ELF-1 (cell line): ENCODE measurements at places on chromosomes 12 and 14.

DNA sequence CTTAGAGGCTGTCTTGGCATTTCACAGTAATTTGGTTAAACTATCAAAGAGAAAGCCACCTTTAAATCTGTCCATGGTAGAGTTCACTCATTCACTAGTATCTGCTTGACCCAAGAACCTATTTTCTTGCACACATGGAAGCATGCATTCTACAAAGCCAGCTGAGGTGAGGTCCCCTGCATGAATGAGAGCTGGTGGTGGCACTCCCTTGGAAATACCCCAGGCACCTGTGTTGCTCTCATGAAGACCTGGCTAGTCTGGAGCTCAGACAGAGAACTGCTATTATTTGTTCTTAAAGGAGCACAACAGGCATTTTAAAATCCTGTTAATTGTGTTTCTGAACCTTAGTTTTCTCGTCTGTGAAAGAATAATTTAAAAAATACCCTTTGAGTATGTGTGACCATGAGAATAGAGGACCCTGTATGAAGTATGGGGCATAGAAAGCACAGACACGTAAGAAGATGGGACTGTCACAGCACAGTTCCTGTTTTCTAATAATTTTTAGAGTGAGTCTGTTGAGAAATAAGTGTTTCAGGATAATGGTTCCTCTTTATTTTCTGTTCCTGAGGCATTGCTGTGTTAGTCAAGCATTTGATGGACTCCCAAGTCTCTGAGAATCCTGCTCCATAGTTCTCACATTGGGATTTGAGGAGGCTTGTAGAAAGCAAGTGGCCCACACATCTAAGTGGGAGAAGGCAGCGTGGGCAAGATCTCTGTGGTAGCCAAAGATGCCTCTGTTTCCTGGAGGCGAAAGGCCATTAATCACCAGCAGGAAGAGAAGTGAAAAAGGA, 10.9 kb downstream of the RGS6 start:
- no peak for DNase-seq

- DNase-seq = no peak
These were observed 29.9 kb downstream of the SRRM4 start for GRCh38 chr12:119011231-119011630.

GRCh38 chr12:63777340-63777739, 2.4 kb upstream of the RXYLT1 start:
- DNase-seq = no peak

DNA sequence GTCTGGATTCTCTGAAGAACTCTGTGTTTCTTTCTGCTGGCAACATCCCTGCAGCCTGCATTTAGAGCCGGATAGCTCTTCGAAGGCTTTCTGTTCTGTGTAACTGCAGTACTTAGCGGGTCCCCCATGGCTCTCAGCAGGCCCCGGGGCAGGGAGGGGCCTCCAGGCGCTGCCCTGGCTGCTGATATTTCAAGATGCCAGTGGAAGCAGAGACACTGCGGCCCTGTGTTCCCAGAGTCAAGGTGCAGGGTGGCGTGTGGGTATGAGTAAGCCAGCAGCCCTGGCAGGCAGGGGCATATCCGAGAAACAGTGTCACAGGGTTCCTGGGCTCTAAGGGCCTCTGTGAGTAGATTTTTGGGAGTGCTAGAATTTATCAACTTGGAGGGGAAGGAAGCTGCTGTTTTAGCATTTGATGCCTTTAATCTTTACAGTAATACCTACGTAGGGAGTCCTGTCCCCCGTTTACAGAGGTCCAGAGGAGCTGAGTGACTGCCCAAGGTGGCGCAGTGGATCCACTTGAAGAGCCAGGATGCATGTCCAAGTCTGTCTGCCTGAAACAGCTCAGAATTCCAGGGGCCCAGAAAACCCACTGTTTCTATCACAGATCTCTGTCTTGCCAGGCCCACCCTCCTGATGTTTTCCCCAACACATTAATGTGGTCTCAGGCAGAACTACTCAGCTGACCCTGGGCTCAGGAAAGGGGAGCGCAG, 16.2 kb downstream of the ESRRB start:
- peak; percentile 34 for DNase-seq

DNA sequence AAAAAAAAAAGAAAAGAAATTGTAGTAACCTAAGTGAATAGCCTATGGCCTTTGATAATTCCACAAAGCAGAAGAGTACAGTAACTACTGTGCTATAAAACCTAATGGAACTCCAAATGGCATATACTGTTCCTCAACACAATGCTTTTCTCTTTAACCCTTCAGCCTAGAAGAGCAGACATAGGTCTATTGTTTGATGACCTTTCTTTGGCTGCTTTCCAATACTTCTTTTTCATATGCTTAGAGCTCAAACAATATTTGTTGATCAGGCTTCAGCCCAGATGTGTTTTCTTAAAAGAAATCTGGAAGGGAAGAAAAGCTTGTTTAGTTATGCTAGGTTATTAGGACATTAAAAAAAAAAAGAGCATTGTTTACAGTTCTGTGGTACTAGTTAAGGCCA, 116.4 kb downstream of the NTN4 start:
- DNase-seq = no peak

- DNase-seq = no peak
These were observed 94.6 kb upstream of the SCAF11 start for GRCh38 chr12:46084666-46085631.

GRCh38 chr12:104736307-104736706, 221.8 kb downstream of the SLC41A2 start:
- DNase-seq = no peak

- DNase-seq = no peak
These were observed 23.7 kb downstream of the SLC5A8 start for GRCh38 chr12:101186291-101186690.

- peak; percentile 86 for DNase-seq
These were observed 733 bp upstream of the P3H3 start for GRCh38 chr12:6827437-6827911.

DNA sequence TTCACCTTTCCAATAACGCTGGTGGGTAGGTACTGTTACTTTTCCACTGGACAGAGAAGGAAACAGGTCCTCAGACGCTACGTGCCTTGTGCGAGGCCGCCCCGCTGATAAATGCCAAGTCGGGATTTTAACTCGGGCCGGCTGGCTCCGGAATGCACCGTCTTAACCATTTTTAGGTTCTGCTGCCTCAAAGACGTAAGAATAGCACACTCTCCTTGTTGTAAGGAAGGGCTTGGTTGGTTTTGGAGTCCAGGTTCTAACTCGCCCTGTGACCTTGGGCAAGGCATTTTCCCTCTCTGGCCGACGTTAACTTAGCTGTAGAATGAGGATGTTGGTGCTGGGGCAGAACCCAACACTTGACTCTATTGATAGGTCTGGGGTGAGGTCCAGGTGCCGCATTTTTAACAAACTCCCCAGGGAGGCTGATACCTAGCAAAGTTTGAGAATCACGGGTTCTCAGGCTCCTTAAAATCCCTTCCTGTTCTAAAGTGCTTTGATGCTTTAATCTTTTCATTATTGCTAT, 814 bp downstream of the ANKRD13A start:
- peak; percentile 46 for DNase-seq

- no peak for DNase-seq
These were observed 2.0 kb upstream of the PCK2 start for GRCh38 chr14:24092110-24092504.

DNA sequence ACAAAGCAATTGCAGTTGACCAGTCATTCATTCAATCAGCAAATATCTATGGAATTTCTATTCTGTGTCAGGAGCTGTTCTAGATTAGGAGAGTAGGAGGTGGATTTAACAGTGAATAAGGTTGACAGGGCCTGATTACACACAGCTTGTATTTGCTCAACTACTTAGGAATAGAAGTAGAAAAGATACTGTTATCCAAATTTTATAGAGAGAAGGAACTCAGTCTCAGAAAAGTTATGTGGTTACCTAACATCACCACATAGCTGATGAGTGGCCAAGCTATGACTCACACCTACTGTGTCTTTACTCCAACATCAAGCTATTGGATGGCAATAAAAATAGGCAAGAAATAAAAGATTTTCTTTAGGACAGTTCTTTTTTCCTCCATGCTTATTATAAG, 374.8 kb downstream of the RMST start:
- no peak for DNase-seq

- DNase-seq = no peak
These were observed 33.1 kb upstream of the PZP start for GRCh38 chr12:9241301-9241700.
